Naive thymus-derived CD4-positive, alpha-beta T cell (primary cell): ENCODE measurements at places on chromosomes 6 and 20.
A peak's percentile ranks its signal among the peaks of the same experiment; 100 is the strongest.

- no peak for DNase-seq
These were observed 25.0 kb downstream of the MC3R start for GRCh38 chr20:56273491-56273890.

DNA sequence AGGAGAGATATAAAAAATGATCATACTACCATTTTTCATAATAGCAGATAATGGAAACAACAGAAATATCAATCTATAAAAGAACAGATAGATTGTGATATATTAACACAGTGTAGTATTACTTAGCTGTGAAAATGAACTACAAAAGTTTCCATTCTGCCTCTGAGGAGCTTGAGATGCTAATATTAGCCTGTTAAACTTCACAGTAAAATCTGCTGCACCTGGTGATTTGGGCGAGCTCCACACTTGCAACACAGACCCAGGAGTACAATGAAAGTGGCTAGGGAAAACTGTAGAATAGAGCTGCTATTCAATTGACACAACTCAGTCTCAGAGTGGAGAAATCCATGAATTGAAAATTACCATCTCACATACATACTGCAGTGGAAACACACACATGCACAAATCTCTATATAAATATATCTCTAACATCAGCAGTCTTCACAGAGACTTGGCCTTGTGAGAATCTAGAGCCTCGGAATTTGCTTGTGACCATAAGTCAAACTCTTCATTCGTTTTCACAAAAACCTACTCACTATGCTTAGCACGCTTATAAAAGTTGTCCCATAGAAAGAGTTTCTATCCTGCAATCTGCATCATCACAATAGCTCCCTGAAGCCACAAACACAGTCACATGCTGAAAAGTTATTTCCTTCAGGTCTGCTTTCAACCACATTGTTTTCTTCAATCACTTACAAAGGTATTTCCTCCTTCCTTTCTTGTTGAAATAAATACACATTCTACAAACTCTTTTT, 133.0 kb downstream of the PAK5 start:
- no peak for DNase-seq

DNA sequence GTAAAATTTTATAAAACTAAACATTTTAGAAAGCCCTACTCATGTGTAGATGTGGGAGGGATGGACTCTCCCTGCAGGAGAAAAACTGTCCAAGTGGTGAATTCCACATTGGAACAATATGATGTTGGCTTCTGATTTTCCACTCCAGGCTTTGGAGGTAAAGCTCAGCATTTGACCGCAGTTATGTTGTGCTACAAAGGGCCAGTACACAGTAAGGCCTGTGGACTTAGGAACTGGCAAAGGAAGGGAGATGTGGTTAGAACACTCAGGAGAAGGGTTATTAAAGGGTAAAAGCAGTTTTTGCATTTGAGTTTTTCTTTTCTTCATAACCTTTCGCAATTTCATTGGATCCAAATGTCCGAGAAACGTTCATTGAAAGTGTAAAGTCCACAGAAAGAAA, 150.3 kb upstream of the SASH1 start:
- no peak for DNase-seq

- DNase-seq = no peak
These were observed 81.5 kb downstream of the KIF13A start for GRCh38 chr6:17905611-17906592.

- no peak for DNase-seq
These were observed 2.0 kb downstream of the CLIC1 start for GRCh38 chr6:31734247-31734820.

GRCh38 chr6:66161546-66162108, 454.6 kb upstream of the EYS start:
- DNase-seq = no peak

DNA sequence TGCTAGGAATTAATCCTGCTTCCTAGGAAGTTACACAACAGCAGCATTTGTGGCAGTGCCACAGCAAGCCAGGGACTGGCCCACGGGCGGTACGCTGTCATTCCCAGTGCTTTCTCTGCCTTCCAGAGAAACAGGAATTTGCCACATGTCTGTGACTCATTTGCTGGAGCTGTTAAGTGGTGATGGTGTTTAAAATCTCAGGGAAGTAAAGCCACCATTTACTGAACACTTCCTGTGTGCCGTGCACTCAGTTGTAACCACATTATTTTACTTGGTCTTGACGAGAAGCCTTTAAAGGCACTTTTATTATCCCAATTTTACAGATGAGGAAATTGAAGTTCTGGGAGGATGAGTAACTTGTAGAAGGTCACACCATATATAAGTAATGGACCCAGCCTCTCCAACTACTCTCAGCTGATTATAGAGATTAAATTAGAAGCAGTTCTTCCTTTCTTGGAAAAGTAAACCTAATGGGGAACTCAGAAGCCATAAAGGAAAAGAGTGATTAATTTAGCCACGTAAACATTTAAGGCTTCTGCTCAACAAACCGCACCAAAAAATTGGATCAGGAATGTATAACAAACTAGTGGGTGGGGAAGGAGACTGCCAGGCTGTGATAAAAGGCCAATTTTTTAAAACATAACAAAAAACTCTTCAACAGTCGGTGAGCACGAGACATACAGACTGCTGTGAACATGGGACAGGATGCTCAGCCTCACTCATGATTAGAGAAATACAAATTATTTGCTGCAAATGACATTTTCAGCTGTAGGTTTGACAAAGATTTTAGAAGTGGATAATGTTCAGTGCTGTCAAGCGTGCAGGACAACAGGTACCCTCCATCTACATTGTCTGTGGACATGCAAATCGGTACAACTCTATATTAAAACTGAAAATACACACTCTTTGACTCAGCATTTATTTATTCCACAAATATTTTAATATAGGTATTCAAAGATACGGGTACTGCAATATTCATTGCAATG, 311.2 kb downstream of the NRN1 start:
- DNase-seq = no peak

- DNase-seq = no peak
These were observed 321.4 kb downstream of the FARS2 start for GRCh38 chr6:5582762-5583161.

GRCh38 chr6:446418-447366, 55.1 kb downstream of the IRF4 start:
- DNase-seq = peak; percentile 62

GRCh38 chr20:59518881-59519706, 85.2 kb upstream of the PHACTR3 start:
- no peak for DNase-seq

GRCh38 chr20:62644802-62645496, 2.6 kb downstream of the SLCO4A1 start:
- DNase-seq = no peak

- DNase-seq = no peak
These were observed 75.8 kb downstream of the CEP162 start for GRCh38 chr6:84151669-84152068.

GRCh38 chr6:113330636-113330946, 526.6 kb upstream of the MARCKS start:
- no peak for DNase-seq

DNA sequence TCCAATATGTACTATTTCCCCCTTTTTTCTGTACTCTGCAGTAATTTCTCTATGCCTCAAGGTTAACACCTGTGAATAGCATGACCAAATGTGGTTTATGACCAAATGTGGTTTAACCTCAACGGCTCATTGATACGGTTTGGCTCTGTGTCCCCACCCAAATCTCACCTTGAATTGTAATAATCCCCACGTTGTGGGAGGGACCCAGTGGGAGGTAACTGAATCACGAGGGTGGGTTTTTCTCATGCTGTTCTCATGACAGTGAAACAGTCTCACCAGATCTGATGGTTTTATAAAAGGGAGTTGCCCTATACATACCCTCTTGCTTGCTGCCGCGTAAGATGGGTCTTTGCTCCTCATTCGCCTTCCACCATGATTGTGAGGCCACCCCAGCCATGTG, 18.7 kb downstream of the DEK start:
- no peak for DNase-seq

DNA sequence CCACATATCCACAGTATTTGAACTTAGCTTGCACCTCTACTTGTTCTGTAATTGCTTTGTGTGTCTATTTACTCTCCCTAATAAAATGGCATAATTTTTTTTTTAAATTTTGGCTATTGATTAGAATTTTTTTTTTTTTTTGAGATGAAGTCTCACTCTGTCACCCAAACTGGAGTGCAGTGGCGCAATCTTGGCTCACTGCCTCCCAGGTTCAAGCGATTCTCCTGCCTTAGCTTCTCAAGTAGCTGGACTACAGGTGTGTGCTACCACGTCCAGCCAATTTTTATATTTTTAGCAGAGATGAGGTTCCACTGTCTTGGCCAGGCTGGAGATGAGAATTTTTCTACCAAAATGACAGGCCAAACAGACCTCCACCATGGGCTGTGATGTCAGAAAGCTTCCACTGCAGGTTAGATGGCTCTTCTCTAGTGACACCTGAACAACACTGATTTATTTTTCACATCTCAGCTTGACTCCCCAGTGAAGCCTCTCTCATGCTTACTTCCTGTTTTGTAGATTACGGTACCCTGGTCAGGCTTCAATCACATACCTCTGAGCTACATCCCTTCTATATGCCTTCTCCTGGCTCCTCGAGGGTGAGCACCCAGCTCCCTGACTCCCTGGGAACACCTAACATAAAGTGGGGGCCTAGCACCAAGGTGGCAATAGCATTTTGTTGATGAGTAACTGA, 112.8 kb downstream of the ARHGAP18 start:
- DNase-seq = no peak

DNA sequence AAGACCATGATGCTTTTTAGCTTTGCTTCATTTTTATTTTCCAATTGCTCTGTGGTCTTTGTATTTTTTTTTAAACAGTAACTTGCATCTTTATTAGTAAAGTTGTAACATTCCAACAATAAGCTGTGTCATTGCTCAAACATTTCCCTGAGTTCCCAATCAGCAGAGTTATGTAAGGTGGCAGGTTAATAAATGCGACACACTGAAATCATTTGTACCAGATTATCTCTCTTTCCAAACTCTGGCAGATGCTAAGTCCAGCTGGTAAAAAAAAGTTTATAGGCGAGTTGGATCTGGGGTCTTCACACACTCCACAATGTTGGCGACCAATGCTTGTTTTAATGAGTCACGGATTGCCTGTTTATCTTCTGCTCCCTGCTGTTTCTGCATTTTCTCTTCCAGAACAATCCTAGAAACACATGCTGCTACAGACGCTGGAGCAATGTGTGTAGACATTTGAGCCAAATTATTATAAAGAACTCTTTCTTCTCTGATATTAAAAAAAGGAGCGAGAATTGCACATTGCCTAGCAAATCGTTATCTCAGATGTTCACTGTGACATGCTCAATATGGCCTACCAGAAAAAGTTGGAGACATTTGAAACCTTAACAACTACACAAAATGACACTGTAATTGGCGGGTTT, 113.6 kb upstream of the IFNGR1 start:
- DNase-seq = no peak
